ENCODE measurements at places on chromosomes 2 and 18.

- DNase-seq: peak; percentile 66
These were observed at the start of gene CCDC141 for GRCh38 chr2:179049546-179050311. CCDC141 (minus strand) TSS chr2:179050137; CDS start chr2:179049941, 196 bp downstream.

- no peak for DNase-seq
These were observed 131.6 kb upstream of the FN1 start for GRCh38 chr2:215567504-215567903.

DNA sequence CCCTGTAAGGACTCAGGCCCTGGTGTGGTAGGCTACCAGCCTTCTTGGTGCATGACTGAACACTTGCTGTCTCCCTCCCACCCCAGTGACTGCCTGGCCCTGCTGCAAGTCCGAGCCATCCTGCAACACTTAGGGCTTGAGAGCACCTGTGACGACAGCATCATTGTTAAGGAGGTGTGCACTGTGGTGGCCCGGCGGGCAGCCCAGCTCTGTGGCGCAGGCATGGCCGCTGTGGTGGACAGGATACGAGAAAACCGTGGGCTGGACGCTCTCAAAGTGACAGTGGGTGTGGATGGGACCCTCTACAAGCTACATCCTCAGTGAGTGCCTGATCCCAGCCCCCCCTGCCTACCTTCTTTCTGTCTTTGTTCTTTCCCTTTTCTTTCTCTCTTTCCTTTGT, 55.2 kb downstream of the HK2 start:
- no peak for DNase-seq

GRCh38 chr2:143847257-143847656, 672.7 kb downstream of the ZEB2 start:
- no peak for DNase-seq

DNA sequence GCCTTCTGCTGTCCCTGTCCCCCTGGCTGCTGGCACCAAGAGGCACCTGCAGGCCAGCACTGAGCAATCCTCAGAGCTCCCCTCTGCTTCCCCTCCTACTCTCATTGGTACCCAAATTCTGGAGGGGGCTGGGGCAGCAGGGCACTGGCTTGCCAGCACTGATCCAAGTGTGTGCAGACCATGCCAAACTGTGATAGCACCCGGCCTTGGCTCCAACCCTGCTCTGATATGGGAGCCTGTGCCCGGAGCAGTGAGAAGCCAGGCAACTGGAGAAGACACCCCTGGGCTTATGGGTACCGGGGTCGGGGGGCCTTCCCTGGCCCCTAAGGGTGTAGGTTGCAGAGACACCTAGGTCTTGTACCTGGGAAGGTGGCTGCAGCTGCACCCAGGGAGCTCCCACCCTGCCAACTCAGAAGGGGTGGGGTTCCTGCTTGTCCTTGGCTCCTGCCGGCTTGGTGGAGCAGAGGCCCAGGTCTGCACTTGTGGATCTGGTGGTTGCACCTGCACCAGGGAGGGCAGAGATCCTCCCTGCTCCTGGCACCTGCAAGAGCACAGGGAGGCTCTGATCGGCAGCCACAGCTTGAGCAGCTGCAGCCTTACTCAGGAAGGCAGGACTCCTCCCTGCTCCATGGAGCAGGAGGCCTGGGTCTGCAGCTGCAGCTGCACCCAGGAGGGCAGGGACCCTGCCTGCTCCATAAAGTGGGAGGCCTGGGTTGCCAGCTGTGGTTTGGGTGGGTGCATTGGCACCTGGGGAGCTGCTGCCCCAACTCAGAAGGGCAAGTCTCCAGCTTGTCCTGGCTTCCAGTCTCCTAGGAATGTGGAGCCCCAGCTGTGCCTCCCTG, 96.3 kb downstream of the BCL2L11 start:
- DNase-seq: no peak

GRCh38 chr2:107036293-107036692, 150.3 kb upstream of the ST6GAL2 start:
- no peak for DNase-seq

- DNase-seq: no peak
These were observed 4.0 kb downstream of the PPP3R1 start for GRCh38 chr2:68248361-68248760.

GRCh38 chr18:48365965-48366364, 43.2 kb downstream of the ZBTB7C start:
- no peak for DNase-seq

GRCh38 chr2:71005271-71006202, 10.9 kb upstream of the TEX261 start:
- no peak for DNase-seq

DNA sequence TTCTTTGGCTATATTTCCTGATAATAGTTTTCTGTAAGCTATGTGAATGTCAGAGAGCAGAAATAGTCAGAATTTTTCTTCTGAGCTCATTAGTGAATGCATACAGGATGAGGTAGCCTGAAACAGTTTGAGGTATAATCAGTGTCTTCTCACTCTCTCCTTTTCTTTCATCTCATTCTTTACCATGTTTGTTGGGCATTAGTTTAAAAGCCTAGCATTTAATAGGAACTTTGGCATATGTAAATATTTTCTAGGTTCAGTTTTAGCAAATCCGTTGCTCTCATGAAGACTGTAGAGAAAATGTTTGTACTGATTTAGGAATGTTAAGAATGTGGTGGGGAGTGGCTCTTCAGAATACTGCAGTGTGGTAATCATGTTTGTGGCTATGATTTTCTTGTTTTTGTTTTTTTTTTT, 119.4 kb downstream of the PARD3B start:
- DNase-seq: peak; percentile 27

- DNase-seq: peak; percentile 74
These were observed 69.5 kb downstream of the ARL4C start for GRCh38 chr2:234427081-234428061.

DNA sequence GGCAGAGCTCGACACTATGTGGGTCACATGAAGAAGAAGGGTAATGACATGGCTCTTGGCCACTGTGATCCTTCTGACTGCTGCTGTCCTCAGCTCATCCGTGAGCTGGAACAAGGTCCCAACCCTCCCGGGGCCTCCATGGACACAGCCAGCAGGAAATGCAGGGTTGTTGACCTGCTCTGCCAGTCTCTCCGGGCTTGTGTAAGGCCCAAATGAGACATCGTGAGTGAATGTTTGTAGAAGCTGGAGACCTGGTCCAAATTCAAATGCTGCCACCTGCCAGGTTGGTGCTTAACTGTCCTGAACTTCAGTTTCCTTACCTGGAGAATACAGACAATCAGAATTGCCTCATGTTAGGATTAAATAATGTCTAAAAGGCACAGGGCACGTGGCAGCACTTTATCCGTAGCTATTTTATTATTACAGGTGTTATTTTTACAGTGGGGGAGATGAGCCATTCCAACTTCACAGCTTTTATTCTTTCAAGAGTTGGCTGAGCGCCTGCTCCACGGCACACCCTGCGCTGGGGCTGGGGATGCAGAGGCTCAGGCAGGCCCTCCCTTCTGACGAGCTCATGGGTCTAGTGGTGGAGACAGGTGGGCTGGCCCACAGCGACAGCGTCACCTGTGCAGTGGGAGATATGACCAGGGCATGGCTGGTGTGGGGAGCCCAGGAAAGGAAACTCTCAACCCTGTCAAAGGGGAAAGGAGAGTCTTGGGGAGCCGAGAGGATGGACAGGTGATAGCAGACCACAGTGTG, 15.1 kb downstream of the ARHGEF4 start:
- DNase-seq: no peak

- DNase-seq: peak; percentile 9
These were observed 138.8 kb downstream of the CNTNAP5 start for GRCh38 chr2:124163840-124164239.

DNA sequence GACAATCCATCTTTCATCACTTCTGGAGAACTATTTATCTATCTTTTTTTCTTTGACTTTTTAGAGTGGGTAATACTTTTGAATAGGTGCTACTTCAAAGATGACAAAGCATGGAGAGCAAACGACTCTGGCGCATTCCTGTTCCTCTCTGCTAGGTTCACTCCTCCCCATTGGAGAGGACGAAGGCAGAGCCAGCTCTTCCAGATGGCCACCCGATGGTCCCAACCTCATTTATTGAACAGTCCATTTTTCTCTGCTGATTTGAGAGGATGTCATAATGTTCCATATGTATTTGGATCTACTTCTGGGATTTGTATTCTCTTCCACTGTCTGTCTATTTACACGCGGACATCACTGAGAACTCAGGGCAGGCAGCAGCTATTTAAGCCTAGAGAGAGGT, 284.3 kb upstream of the CXCR4 start:
- no peak for DNase-seq

DNA sequence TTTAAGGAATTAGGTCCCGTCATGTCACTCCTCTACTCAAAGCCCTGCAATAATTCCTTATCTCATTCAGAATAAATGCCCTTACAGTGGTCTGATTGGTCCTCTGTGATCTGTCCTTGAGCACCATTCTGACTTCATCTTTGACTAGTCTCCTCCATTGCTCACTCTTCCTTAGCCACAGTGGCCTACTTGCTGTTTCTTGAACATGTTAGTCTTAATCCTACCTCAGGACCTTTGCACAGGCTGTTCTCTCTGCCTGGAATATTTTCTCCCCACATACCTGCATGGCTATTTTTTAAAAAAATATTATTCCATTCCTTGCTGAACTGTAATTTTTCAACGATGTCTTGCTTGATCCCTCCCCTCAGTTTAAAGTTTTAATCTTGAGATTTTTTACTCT, 48.0 kb downstream of the QPCT start:
- no peak for DNase-seq
